HFFc6 (cell line): ENCODE measurements at places on chromosomes 13 and 19.

GRCh38 chr19:38729653-38730469, 14.4 kb downstream of the CAPN12 start:
- peaks cover 41% of the 10 kb centered on the region for H3K27me3 ChIP-seq
- peak; percentile 46 for DNase-seq
- H3K36me3 ChIP-seq = peaks cover 36% of the 10 kb centered on the region
- peak overlapping the region; percentile 62; the same call in 1 of the 2 replicates for H3K4me3 ChIP-seq

- H3K36me3 ChIP-seq = peaks cover under 1% of the 10 kb centered on the region; the same call in 1 of the 2 replicates
- H3K4me1 ChIP-seq = peaks cover 43% of the 10 kb centered on the region
- no peaks in the 10 kb centered on the region; the same call in 1 of the 2 replicates for H3K27me3 ChIP-seq
- no peak for DNase-seq
- H3K27ac ChIP-seq = no peak overlapping the region
Observed at GRCh38 chr19:31350033-31350692, 927 bp upstream of the TSHZ3 start.

DNA sequence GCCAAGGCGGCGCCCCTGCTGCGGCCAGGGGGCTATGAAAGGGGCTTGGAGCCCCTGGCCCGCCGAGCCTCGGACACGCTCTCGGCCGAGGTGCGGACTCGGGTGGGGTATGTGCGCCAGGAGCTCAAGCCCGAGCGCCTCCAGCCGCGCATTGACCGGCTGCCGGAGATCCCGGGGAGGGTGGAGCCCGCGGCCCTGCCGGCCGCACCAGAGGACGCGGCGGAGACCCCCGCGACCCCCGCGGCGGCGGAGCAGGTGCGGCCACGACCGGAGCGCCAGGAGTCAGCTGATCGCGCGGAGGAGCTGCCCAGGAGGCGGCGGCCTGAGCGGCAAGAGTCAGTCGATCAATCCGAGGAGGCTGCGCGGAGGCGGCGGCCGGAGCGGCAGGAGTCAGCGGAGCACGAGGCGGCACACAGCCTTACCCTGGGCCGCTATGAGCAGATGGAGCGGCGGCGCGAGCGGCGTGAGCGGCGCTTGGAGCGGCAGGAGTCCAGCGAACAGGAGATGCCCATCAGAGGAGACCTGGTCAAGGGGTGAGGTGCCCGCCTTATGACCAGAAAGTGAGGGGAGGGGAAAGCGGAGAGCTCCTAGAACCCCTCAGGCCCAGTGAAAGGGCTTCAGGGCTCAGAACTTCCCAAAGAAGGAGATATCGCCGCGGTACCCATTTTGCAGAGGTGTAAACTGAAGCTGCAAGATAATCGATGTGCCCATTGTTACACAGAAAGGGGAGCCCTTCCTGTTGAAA, 8.8 kb upstream of the SHKBP1 start:
- H3K4me1 ChIP-seq = peaks cover 23% of the 10 kb centered on the region
- no peaks in the 10 kb centered on the region for H3K36me3 ChIP-seq
- no peak for DNase-seq
- H3K27me3 ChIP-seq = peaks cover 17% of the 10 kb centered on the region

DNA sequence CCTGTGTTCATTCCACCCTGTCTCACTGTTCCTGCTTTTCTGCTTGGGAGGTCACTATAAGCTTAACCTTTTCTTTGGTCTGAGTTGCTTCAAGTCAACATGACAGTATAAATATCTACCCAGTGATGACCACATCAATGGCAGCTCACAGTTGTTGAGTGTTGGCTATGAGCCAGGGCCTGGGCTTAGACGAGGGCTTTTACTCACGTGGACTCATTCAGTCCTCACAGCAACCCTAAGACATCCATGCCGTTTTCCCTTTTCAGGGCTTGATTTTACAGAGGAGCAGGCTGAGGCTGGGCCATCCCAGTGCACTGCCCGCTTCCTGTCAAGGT, 10.2 kb upstream of the CCDC97 start:
- peak overlapping the region; percentile 98 for H3K27ac ChIP-seq
- peaks cover 53% of the 10 kb centered on the region for H3K4me1 ChIP-seq
- peak; percentile 81 for DNase-seq

GRCh38 chr13:80132741-80133601, 208.0 kb downstream of the SPRY2 start:
- peak overlapping the region; percentile 88 for H3K27ac ChIP-seq
- peak; percentile 31 for DNase-seq
- peaks cover 44% of the 10 kb centered on the region for H3K4me1 ChIP-seq
- no peaks in the 10 kb centered on the region; the same call in 1 of the 2 replicates for H3K27me3 ChIP-seq
- H3K4me3 ChIP-seq = peak overlapping the region; percentile 85

GRCh38 chr19:3163943-3164342, 14.6 kb upstream of the S1PR4 start:
- H3K36me3 ChIP-seq = no peaks in the 10 kb centered on the region
- H3K27ac ChIP-seq = no peak overlapping the region
- no peak overlapping the region for H3K4me3 ChIP-seq
- no peak for DNase-seq

- peak overlapping the region; percentile 98 for H3K4me3 ChIP-seq
- no peak for DNase-seq
- no peaks in the 10 kb centered on the region for H3K27me3 ChIP-seq
- peaks cover 38% of the 10 kb centered on the region for H3K4me1 ChIP-seq
Observed at GRCh38 chr13:27250833-27251165, 559 bp upstream of the RPL21 start.

- H3K27ac ChIP-seq = peak overlapping the region; percentile 85
- peaks cover 60% of the 10 kb centered on the region for H3K4me1 ChIP-seq
- peak overlapping the region; percentile 65; the same call in 1 of the 2 replicates for H3K4me3 ChIP-seq
- DNase-seq = peak; percentile 74
Observed at GRCh38 chr13:51764184-51765141, 39.5 kb downstream of the DHRS12 start.

- peaks cover 31% of the 10 kb centered on the region for H3K27me3 ChIP-seq
- DNase-seq = no peak
- no peaks in the 10 kb centered on the region for H3K36me3 ChIP-seq
- H3K4me1 ChIP-seq = no peaks in the 10 kb centered on the region
- no peak overlapping the region for H3K4me3 ChIP-seq
Observed at GRCh38 chr19:8038815-8039214, 13.7 kb upstream of the CCL25 start.

DNA sequence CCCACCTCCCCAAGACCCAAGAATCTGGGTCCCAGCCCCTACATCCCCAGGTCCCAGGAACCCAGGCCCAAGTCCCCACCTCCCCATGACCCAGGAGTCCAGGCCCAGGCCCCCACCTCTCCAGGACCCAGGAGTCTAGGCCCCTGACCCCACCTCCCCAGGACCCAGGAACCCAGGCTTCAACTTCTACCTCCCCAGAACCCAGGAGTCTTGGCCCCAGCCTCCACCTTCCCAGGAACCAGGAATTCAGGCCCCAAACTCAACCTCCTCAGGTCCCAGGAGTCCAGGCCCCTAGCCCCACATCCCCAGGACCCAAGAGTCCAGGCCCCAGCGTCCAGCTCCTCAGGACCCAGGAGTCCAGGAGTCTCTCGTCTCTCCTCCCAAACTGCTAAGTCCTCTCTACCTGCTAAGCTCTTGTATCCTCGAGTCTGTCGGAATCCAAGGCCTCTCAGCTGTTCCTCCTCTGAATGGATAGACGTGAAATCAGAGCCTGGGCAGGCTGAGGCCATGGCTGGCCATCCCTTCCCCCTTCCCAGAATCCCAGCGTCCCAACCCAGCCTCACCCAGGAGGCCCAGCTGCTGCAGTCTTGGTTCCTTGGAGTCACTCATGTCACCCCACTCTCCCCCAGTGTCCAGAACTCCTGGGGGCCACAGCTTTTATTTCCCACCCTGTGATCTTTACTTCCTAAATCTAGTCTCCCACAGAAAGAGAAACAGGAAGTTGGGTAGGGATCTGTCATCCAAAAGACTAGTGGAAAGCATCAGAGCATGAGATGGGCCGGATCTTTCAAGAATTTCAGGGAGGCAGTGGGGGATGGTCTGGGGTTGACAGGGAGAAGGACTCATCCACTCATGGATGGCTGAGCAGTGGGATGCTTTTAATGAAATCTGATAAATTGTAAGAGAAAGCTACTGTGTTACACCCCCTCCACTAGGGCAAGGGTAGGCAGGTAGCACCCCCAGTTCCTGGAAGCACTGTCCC, at the start of gene CD209:
Gene CD209, minus strand, starts transcription at position 632 of the 982 bp plus-strand sequence. Its CDS starts 23 bp downstream, at position 609.
- DNase-seq = no peak
- no peak within 1 kb of the TSS for H3K4me3 ChIP-seq
- H3K4me1 ChIP-seq = no peaks in the 10 kb centered on the region
- H3K27ac ChIP-seq = no peak within 1 kb of the TSS

- no peaks in the 10 kb centered on the region for H3K36me3 ChIP-seq
- H3K27me3 ChIP-seq = peaks cover 1% of the 10 kb centered on the region; the same call in 1 of the 2 replicates
- no peaks in the 10 kb centered on the region for H3K4me1 ChIP-seq
- H3K27ac ChIP-seq = no peak overlapping the region
Observed at GRCh38 chr19:32038021-32038920, 307.1 kb upstream of the ZNF507 start.

GRCh38 chr13:77184455-77184854, 142.4 kb downstream of the MYCBP2 start:
- H3K4me3 ChIP-seq = no peak overlapping the region
- H3K27ac ChIP-seq = no peak overlapping the region
- no peaks in the 10 kb centered on the region for H3K27me3 ChIP-seq
- peaks cover 34% of the 10 kb centered on the region for H3K36me3 ChIP-seq
- no peak for DNase-seq
- no peaks in the 10 kb centered on the region for H3K4me1 ChIP-seq

DNA sequence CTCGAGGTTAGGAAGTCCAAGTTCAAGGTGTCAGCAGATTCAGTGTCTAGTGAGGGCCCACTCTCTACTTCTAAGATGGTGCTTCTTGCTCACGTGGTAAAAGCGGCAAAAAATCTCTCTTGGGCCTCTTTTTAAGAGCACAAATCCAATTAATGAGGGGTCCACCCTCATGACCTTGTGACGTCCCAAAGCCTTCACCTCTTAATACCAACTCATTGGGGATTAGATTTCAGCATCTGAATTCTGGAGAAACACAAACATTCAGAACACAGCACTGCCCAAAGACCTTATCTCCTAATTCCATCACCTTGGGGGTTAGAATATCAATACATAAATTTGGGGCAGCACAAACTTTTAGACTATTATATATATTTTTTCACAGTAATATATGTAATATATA, 146.4 kb upstream of the GPC6 start:
- H3K4me1 ChIP-seq = no peaks in the 10 kb centered on the region
- H3K36me3 ChIP-seq = no peaks in the 10 kb centered on the region
- no peak for DNase-seq
- H3K27ac ChIP-seq = no peak overlapping the region
- H3K4me3 ChIP-seq = no peak overlapping the region

DNA sequence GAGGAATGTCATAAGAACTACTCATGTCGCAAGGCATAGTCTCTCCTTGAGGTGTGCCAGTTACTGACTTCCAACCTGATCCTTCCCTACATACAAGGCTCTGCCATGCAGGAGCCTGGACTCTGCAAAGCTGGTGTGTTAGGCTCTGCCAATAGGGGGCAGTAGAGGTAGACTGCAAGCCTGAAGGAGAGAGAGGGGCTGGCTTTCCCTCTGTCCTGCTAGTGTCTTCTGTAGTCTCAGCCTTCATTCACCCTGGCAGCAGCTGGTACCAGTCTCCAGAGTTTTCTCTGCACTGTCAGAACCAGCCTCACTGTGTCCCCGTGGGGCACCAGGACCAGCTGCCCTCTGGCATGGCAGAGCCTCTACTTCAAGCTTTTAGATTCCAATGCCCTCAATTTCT, 14.5 kb downstream of the SHISA2 start:
- peaks cover 8% of the 10 kb centered on the region; the same call in 1 of the 2 replicates for H3K27me3 ChIP-seq
- H3K27ac ChIP-seq = no peak overlapping the region
- H3K4me1 ChIP-seq = no peaks in the 10 kb centered on the region
- no peaks in the 10 kb centered on the region for H3K36me3 ChIP-seq
- no peak for DNase-seq

GRCh38 chr13:114065141-114065925, 67.1 kb downstream of the RASA3 start:
- DNase-seq = peak; percentile 99
- H3K4me3 ChIP-seq = peak overlapping the region; percentile 89
- H3K27me3 ChIP-seq = peaks cover 20% of the 10 kb centered on the region
- peak overlapping the region; percentile 99 for H3K27ac ChIP-seq
- H3K4me1 ChIP-seq = peaks cover 72% of the 10 kb centered on the region

DNA sequence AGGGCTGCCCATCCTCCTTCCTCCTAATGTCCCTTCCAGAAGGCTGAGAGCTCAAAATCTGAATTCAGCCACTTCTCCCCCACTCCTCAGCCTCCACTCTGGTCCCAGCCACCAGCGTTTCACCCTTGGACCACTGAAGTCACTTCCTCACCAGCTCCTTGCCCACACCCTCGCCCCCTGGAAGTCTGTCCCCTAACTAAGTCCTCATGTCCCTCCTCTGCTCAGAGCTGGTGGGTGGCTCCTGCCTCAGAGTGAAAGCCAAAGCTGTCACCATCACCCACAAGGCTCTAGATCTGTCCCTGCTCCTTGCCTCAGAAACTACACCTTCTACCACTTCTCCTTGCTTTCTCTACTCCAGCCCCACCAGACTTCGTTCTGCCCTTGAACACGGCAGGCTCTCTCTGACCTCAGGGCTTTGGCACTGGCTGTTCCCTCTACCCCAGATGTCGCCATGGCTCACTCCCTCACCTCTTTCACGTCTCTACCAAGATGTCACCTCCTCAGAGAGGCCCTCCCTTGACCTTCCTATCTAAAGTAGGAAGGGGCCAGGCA, 1.7 kb downstream of the ERCC1 start:
- H3K36me3 ChIP-seq = peaks cover 25% of the 10 kb centered on the region
- H3K27ac ChIP-seq = peak overlapping the region; percentile 60
- no peak for DNase-seq
- H3K4me3 ChIP-seq = peak overlapping the region; percentile 97

- no peaks in the 10 kb centered on the region for H3K4me1 ChIP-seq
- H3K36me3 ChIP-seq = no peaks in the 10 kb centered on the region; the same call in 1 of the 2 replicates
- no peaks in the 10 kb centered on the region; the same call in 1 of the 2 replicates for H3K27me3 ChIP-seq
- no peak overlapping the region for H3K4me3 ChIP-seq
- no peak for DNase-seq
Observed at GRCh38 chr19:30340771-30341561, 31.2 kb upstream of the ZNF536 start.

DNA sequence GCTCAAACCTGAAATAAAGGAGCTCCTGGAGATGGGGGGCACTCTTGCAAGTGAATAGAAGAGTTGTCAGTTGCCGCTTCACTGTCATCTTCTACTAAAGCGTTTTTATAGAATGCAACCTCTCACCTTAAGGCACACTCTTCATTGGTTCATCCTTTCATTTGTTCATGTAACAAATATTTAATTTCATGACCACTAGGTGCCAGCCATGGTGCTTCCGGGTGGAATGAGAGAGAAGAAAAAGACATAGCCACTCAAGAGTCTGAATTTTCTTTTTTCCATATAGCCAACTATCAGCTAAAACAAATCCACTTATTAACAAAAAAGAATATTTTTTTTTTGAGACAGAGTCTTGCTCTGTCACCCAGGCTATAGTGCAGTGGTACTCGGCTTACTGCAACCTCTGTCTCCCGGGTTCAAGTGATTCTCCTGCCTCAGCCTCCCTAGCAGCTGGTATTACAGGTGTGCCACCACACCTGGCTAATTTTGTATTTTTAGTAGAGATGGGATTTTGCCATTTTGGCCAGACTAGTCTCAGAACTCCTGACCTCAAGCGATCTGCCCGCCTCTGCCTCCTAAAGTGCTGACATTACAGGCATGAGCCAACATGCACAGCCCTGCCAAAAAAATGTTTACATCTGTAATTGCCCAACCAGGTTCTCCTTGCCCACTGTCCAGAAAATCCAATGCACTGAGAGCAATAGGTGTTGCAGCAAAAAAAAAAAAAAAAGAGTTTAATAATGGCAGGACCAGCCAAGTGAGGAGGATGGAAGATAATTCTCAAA, 22.1 kb upstream of the SACS start:
- H3K27me3 ChIP-seq = peaks cover 1% of the 10 kb centered on the region
- no peak overlapping the region for H3K4me3 ChIP-seq
- no peaks in the 10 kb centered on the region for H3K4me1 ChIP-seq
